ENCODE measurements at places on chromosomes 3 and 15.

GRCh38 chr15:64635499-64636495 lies 139.6 kb downstream of the RBPMS2 start:
- peak; percentile 64 for DNase-seq

DNA sequence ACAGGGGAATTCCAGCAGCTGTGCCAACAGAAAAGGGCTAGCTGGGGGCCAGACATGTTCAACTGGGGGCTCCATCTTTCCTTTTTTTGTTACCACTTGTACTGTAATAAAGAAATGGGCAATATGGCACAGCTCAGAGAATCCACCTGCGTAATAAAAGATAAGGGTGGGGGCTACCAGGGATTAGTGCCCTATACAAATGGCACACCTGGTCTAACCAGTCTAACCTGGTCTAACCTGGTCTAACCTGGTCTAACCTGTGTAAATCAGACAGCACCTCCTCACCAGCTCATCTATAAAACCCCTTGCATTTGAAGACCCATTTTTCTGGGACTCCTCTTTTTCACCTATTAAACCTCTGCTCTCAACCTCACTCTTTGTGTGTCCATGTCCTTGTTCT lies 26.2 kb upstream of the CLDN16 start:
- no peak for DNase-seq

DNA sequence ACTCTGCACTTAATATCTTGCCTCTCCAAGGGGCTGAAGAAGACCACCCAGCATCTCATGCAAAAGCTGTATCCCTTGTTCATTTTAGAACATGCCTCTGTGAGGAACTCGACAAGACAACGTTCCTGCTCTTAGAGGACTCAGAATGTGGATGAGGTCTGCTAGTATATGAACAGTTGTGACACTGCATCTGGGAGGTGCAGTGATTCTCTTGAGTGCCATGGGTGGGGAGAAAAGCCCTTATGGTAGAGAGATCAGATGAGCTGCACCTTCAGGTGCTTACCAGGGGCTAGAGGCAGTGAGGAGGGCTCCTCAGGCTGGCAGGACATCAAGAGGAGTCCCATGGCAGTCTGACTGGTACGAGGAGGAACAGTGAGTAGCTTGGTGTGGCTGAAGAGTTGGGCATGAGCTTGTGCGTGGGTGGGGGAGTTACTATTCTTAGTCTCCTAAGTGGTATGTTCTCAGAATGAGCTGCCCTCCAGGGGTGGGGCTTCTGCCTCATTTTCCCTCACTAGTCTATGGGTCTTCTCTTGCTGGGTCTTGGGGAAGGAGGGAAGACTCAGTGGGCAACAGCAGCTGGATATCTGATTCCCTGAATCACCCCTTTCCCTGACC lies 56.7 kb upstream of the ATP2B2 start:
- DNase-seq = no peak

- DNase-seq = no peak
Observed at GRCh38 chr3:177473184-177473583, 275.9 kb upstream of the TBL1XR1 start.

DNA sequence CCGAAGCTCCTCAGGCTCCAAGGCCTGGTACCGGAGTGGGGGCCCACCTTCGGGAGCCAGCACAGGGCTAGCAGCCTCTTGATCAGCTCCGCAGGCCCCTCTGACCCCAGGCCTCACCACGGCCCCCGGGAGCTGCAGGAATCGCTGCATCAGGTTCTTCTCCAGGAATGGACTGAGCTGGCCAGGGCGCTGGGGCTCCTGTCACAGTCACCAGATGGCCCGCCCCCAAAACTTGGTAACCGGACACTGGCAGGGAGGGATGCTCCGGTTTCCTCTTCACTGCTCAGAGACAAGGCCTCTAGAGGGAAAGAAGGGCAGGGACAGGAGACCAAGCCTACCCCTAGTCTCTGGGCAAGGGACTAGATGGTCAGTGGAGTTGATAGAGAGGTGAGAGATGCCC lies 9.9 kb downstream of the AP3B2 start:
- DNase-seq = peak; percentile 4

- DNase-seq = peak; percentile 18
Observed at GRCh38 chr3:66139415-66139814, 81.4 kb upstream of the SLC25A26 start.

DNA sequence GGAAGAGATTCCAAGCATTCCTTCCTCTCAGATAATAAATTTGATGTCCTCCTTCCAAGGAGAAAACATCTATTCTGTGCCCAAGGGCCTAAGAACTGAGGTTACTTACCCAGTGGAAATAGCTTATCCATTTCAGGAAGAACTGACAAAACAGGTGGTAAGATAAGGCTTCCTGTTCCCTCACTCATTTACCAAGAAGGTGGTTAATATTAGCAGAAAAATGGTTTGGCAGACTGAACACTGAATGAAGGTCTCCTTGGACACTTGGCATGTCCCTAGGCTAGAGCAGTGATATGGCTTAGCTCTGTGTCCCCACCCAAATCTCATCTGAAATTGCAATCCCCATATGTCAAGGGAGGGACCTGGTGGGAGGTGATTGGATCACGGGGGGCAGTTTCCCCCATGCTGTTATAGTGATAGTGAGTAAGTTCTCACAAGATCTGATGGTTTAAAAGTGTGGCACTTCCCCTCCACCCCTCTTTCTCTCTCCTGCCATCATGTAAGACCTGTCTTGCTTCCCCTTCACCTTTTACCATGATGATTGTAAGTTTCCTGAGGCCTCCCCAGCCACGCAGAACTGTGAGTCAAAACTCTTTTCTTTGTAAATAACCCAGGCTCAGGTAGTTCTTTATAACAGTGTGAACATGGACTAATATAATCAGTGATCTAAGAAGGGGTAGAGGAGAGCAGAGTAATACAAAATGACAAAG lies 127.4 kb downstream of the ST8SIA2 start:
- no peak for DNase-seq

GRCh38 chr3:70771426-70772147 lies 459.1 kb upstream of the MDFIC2 start:
- DNase-seq = peak; percentile 26

GRCh38 chr3:143190101-143190500 lies 70.5 kb downstream of the CHST2 start:
- no peak for DNase-seq

GRCh38 chr3:46895204-46895660 lies 17.7 kb downstream of the PTH1R start:
- peak; percentile 57 for DNase-seq

GRCh38 chr3:114221165-114221880 lies 16.1 kb downstream of the ZNF80 start:
- no peak for DNase-seq

DNA sequence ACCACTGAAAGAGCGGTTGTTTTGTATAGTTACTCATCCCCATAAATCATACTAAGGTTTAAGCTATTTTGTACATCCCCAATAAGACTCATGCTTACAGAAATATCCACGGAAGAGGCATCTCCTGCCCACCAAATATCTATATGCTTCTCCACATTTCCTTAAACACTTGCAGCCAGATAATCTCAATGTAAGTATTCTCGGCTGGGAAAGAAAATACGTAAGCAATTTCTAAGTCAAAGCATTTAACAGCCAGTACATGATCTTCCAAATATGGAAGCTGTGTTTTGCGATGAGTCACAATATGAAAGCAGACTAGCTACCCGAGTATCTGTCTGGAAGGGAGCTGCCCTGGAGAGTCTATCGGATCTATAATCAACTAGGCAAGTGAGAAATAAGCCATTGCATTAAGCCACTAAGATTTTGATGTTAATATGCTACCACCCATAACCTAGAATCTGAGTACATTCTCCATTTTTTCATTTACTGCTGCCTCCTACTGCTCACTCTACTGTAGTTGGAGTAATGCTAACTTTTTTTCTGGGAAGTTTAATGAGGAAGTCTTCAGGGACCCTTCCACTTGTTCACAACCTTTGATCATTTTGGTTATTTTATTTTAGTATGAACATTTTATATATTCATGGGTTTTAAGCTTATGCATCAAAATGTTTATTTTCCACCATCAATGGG lies 26.9 kb upstream of the ZMAT3 start:
- peak; percentile 76 for DNase-seq

GRCh38 chr3:140822401-140823047 lies 119.1 kb upstream of the SLC25A36 start:
- DNase-seq = no peak

DNA sequence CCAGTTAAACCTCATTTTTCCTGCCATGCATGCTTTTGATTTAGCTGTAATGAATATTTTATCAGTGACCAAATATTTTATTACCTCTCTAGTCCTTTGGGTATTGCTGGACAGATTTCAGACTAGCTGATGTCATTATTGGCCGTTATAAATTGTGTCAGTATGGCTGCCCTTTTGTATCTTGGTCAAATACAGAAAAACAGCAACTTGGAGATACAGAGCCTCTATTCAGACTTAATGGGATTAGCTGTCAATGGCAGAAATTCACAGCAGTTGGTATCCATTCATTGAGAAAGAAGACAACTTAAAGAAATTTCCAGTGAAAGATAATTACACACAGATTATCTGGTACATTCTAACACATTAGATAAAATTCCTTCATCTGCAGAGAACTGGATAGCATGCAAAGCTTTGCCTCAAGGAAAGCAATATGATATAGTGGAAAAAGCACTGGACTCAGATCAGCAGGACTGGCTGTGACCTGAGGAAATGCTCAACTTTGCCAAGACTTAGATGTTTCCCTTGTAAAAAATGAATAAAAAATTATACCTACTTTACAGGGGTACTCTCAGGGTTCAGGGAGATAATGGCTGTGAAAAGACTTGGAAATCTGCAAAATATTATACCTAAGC lies 20.8 kb downstream of the COL6A6 start:
- no peak for DNase-seq

GRCh38 chr15:76056931-76057330 lies 2.9 kb upstream of the TMEM266 start:
- no peak for DNase-seq

GRCh38 chr3:39978308-39978707 lies 168.9 kb downstream of the MYRIP start:
- no peak for DNase-seq

Data from EH (cell line).